ENCODE measurements at places on chromosomes 12 and 14.
A peak's percentile ranks its signal among the peaks of the same experiment; 100 is the strongest.

- no peak for DNase-seq
Measured at GRCh38 chr14:100773331-100774163, 46.9 kb downstream of the DLK1 start.

DNA sequence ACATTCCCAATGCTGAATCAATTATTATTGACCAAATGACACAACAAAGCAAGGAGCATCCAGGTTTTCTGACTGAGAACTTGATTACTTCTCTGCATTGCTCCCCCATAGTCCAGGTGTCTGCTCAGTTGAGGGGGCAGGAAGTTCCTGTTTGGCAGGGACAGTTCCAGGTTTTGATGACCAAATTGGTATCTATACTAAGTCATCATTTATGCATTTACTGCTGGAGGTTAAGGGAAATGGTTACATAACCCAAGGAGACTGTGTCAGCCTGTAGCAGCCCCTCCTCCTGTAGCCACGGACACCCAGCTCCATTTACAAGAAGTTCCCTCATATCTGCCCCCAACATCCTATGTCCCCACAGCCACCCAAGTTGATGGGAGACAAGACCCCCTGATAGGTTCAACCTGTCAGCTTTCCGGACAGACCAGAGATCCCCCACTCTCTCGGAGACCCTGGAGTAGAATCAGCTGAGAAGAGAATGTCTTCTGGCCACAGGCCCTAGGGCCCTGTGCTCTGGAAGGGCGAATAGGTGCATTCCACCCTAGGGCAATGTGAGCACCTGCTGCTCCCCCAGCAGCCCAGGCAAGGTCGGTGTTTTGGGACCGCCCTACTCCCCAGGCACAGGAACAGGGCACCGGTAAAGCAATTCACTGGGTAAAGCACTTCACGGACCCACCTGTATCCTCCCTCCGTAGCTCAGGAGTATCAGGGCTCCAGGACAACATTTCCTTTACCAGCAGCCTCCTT lies 23.6 kb downstream of the IRF2BPL start:
- no peak for DNase-seq

DNA sequence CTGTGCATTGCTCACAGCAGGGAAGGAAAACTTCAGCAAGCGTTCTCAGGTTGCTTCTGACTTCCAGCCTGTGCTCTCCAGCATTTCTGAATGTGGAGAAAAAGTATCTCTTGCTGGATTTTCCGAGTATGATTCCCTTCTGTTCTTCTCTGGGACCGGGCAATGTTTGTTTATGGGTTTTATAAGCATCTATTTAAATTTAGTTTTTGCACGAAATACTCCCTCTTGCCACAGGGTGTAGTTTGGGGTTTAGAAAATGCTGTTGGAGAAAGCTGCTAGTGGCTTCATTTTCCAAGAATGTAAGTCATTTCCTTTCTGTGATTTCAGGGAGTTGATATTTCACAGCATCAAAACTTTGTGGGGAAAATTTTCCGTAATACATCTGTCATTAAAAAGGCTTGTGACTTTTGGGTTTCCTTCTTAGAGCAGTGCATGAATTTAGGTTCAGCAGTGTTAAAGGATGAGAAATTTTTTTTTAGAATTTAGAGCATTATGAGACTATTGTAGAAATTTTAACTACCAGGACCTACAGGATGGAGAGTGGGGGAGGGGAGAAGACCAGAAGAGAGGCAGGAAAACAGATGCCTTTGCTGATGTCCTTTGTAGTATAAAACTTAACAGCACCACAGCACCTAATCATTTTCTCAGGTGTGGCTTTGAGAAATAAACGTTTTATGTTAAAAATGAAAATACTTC lies 1.5 kb downstream of the FRMD6 start:
- DNase-seq, result peak; percentile 33

DNA sequence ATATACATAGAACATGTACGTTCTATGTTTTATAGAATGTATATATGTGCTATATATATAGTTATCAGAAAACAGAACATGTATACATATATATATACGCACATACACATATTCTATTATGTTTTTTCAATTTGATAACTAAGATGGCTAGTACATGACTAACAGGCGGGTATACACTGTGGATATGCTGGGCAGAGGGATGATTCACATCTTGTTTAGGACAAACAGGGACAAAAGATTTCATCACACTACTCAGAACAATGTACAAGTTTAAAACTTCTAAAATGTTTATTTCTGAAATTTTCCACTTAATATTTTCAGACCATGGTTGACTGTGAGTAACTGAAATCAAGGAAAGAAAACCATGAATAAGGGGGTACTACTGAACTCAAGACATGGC lies 17.4 kb downstream of the TIMELESS start:
- no peak for DNase-seq

GRCh38 chr12:57551637-57552305 lies 1.9 kb downstream of the KIF5A start:
- no peak for DNase-seq

- DNase-seq, result no peak
Measured at GRCh38 chr12:130481392-130481879, 143.7 kb downstream of the PIWIL1 start.

DNA sequence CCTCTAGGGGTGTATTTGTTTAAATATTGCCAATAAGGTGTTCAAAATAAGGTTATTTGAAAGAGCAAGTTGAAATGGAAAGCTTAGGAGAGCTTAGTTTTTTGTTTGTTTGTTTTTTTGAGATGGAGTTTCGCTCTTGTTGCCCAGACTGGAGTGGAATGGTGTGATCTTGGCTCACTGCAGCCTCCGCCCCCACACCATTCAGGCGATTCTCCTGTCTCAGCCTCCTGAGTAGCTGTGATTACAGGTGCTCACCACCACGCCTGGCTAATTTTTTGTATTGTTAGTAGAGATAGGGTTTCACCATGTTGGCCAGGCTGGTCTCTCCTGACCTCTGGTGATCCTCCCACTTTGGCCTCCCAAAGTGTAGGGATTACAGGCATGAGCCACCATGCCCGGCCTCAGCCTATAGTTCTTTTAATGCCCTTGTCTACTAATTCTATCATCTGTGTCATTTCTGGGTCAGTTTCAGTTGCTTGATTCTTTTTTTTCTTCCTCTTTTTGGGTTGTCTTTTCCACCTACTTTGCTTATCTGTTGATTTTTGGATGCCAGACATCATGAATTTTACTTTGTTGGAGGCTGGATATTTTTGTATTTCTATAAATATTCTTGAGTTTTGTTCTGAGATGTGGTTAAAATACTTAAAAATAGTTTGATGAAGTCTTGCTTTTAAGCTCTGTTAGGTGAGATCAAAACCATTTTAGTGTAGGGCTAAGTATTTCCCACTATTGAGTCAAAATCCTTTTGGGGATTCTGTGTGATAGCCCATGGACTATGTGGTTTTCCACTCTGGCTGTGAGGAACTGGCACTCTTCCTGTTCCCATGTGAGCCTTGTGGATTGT lies 18.7 kb downstream of the RCOR1 start:
- peak; percentile 24 for DNase-seq

DNA sequence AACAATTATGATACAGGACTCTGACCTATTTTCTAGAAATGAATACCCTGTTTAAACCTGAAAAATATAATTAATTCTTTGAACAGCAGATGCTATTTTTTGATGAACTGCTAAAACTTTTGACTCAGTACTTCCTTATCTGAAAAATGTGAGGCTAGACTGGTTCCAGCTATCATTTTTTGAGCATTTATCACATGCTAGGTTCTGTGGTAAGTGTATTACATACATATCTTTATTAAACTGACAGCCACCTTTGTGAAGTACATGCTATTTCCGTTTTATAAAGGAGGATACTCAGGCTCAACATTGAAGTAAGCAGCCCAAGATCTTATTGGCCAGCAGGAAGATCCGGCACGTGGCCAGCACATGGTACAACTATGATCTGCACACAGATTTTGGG lies 459.8 kb upstream of the SEL1L start:
- no peak for DNase-seq

DNA sequence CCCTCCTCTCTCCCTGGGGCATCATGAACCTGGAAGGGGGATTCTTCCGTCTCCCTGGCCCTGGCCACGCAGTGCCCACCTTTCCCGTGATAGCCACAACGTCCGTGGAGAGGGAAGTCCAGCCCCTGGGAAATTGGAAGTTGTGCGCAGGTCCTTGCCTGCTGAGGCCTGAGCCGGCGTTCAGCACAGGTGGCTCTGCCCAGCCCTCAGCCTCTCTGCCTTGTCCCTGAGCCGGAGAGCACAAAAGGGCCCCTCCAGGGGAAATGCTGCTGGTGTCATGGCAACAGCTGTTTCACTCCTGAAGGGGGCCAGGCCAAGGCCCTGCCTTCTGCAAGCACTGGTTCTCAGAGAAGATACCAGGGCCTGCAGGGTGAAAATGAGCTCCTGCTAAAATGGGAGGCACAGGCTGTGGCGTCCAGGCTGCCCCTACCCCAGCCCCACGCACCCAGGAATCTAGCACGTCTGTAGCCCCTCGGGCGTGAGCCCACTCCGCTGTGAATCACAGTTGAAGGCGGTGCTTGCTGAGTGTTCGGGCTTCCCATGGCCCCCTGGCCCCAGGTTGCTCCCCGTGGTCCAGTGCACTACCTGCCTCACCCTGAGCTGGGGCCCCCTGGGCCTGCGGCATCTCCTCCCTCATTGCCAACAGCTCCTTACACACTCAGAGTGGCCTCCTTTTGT lies 149.4 kb downstream of the ADGRD1 start:
- no peak for DNase-seq

- DNase-seq, result no peak
Measured at GRCh38 chr14:72947366-72948160, 21.3 kb downstream of the DCAF4 start.

- DNase-seq, result no peak
Measured at GRCh38 chr14:90820958-90821357, 4.7 kb upstream of the TTC7B start.

GRCh38 chr12:26282339-26282940 lies 87.1 kb downstream of the SSPN start:
- DNase-seq, result no peak

GRCh38 chr14:58555647-58556046 lies 82.1 kb upstream of the DACT1 start:
- no peak for DNase-seq

- no peak for DNase-seq
Measured at GRCh38 chr14:89032086-89032649, 207.7 kb downstream of the TTC8 start.

GRCh38 chr14:104998801-104999200 lies 13.2 kb downstream of the CLBA1 start:
- no peak for DNase-seq
